ENCODE measurements at places on chromosomes 2 and 18.

- DNase-seq = no peak
Measured at GRCh38 chr2:240959941-240960308, 38.5 kb upstream of the SNED1 start.

- no peak for DNase-seq
Measured at GRCh38 chr2:231379266-231380215, 16.0 kb upstream of the B3GNT7 start.

- no peak for DNase-seq
Measured at GRCh38 chr2:180577567-180577966, 402.8 kb upstream of the UBE2E3 start.

DNA sequence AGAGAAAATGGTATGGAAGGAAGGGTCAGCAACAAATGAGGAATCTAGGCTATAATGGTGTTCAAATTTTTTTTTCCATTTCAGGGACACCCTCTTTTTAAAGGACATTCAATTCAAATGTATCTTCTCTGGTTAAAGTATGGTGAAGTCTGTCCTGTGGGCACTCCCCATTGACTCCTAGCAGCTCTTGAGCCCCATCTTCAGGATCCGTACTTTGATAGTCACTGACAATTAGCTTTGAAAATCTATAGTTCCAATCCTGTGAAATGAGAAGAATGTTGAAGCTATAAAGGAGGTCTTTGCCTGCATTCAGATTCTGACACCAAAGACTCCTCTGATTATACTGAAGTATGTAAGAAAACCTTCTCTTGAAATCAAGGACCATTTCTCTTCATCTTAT is 43.3 kb downstream of the KCNH7 start:
- DNase-seq = no peak

DNA sequence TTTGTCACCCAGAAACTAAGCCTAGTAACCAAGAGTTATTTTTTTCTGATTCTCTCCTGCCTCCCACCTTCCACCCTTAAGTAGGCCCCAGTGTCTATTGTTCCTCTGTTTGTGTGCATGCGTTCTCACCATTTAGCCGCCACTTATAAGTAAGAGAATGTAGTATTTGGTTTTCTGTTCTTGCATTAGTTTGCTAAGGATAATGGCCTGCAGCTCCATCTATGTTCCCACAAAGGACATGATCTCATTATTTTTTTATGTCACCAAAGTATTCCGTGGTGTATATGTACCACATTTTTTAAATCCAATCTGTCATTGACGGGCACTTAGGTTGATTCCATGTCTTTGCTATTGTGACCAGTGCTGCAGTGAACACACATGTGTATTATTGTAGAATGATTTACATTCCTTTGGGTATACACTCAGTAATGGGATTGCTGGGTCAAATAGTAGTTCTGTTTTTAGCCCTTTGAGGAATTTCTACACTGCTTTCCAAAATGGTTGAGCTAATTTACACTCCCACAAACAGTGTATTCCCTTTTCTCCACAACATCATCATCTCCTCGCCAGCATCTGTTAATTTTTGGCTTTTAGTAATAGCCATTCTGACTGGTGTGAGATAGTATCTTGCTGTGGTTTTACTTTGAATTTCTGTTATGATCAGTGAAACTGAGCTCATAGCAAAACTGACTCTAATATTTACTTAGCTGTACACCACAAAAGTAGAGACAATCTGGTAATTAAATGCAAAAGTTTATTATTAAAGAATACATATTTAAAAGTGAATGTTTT is 660.1 kb upstream of the SLC8A1 start:
- DNase-seq = no peak
